ENCODE measurements at places on chromosomes 12 and 14. TPM values are rescaled to one million over a fixed set of nuclear protein-coding genes. Genes with fewer than 3 reads are reported as not detected.

LMNTD1 gene
- not detected for total RNA-seq

GPR137C gene
- total RNA-seq, result 0.06 TPM

CD4 gene
- not detected for total RNA-seq

FGFR1OP2 gene
- 25.9 TPM for total RNA-seq

RND1 gene
- total RNA-seq, result 5.8 TPM

CCDC197 gene
- not detected for total RNA-seq

RFX4 gene
- not detected for total RNA-seq

CLEC1B gene
- not detected for total RNA-seq

STXBP6 gene
- total RNA-seq, result 2.0 TPM

ANO4 gene
- total RNA-seq, result 0.13 TPM

TSPAN19 gene
- not detected for total RNA-seq

CLEC2A gene
- total RNA-seq, result not detected

CDCA3 gene
- total RNA-seq, result 81.3 TPM

KRT77 gene
- not detected for total RNA-seq

GAS2L3 gene
- 6.2 TPM for total RNA-seq

KSR2 gene
- 0.57 TPM for total RNA-seq

ZNF891 gene
- total RNA-seq, result 0.28 TPM

TMEM132C gene
- not detected for total RNA-seq

LTBR gene
- 249 TPM for total RNA-seq

POU6F1 gene
- 1.6 TPM for total RNA-seq

CMKLR1 gene
- total RNA-seq, result not detected

ACOT4 gene
- 1.9 TPM for total RNA-seq

C12orf54 gene
- not detected for total RNA-seq

RNASE7 gene
- total RNA-seq, result not detected

RIN3 gene
- total RNA-seq, result 16.8 TPM

ASB2 gene
- 0.67 TPM for total RNA-seq

DLK1 gene
- 0.39 TPM for total RNA-seq

RCOR1 gene
- total RNA-seq, result 32.7 TPM

MANSC4 gene
- total RNA-seq, result not detected

HOTAIR gene
- 0.25 TPM for total RNA-seq

PRB4 gene
- not detected for total RNA-seq

ZDHHC22 gene
- total RNA-seq, result 0.21 TPM

KRT6A gene
- total RNA-seq, result 8.1 TPM

SMCO3 gene
- not detected for total RNA-seq

KLRB1 gene
- total RNA-seq, result not detected

SNX6 gene
- total RNA-seq, result 73.1 TPM

RPGRIP1 gene
- 0.26 TPM for total RNA-seq

MIS18BP1 gene
- total RNA-seq, result 28.8 TPM

PPFIBP1 gene
- 26.0 TPM for total RNA-seq

SYCP3 gene
- total RNA-seq, result not detected

P2RX2 gene
- total RNA-seq, result not detected

DPF3 gene
- 0.29 TPM for total RNA-seq

SLC8A3 gene
- not detected for total RNA-seq

RAPGEF3 gene
- 0.45 TPM for total RNA-seq

All from A549 treated with Mapracorat at 1 μM for 4 hours (cell line).